ENCODE measurements at places on chromosomes 7 and 10. TPM values are rescaled to one million over a fixed set of nuclear protein-coding genes. Genes with fewer than 3 reads are reported as not detected.

Gene DPP6
- total RNA-seq, result not detected

Gene MOGAT3
- not detected for total RNA-seq

Gene SMKR1
- not detected for total RNA-seq

Gene LRRD1
- total RNA-seq, result not detected

Gene EZH2
- total RNA-seq, result 16.6 TPM

Gene MEIG1
- not detected for total RNA-seq

Gene MNX1
- not detected for total RNA-seq

Gene KNDC1
- total RNA-seq, result 2.3 TPM

Gene PRSS37
- total RNA-seq, result not detected

Gene TDRD1
- 0.50 TPM for total RNA-seq

Gene PHYH
- 29.3 TPM for total RNA-seq

Gene ZNF853
- 1.5 TPM for total RNA-seq

Gene NEURL1
- total RNA-seq, result under 0.01 TPM

Gene MRLN
- total RNA-seq, result not detected

Gene RNLS
- 32.7 TPM for total RNA-seq

Gene PIK3CG
- not detected for total RNA-seq

Gene SH2B2
- total RNA-seq, result 3.3 TPM

Gene CCDC172
- total RNA-seq, result not detected

Gene PRR15
- total RNA-seq, result not detected

Gene OR2A1
- total RNA-seq, result under 0.01 TPM

Gene ST8SIA6
- total RNA-seq, result not detected

Gene SAMD9L
- total RNA-seq, result 21.0 TPM

Gene FAM24B
- 4.1 TPM for total RNA-seq

Gene OR6B1
- not detected for total RNA-seq

Gene GBX1
- not detected for total RNA-seq

Gene EN2
- not detected for total RNA-seq

Gene OPALIN
- not detected for total RNA-seq

Gene AKR1C4
- not detected for total RNA-seq

Gene PKD1L1
- not detected for total RNA-seq

Gene TCF7L2
- total RNA-seq, result 3.0 TPM

Gene EPO
- not detected for total RNA-seq

Gene NEBL
- 0.17 TPM for total RNA-seq

All from smooth muscle cell of trachea (primary cell).